CD4-positive, alpha-beta T cell treated with Interferon alpha-2 for 1 hour (primary cell): ENCODE measurements at places on chromosomes 1 and 21.

DNA sequence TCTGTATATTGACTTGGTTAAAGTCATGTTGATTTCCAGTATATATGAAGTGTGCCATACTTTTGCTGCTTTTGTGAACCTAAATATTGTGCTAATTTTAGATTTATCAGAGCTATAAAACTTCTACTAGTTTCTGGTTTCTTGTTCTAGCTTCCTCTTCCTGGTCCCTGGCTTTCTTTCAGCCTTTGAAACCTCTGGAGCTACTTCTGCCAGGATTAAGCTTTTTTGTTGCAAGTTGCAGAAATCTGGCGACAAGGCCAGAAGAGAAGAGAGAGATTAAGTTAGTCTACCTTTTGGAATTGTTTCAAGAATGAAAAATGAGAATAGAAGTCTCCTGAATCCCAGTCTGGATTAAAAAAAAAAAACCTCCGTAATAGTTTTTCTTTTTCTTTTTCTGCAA lies 13.5 kb downstream of the RNF2 start:
- DNase-seq: no peak

- no peak for DNase-seq
Measured at GRCh38 chr21:41761211-41761933, 5.5 kb downstream of the RIPK4 start.

DNA sequence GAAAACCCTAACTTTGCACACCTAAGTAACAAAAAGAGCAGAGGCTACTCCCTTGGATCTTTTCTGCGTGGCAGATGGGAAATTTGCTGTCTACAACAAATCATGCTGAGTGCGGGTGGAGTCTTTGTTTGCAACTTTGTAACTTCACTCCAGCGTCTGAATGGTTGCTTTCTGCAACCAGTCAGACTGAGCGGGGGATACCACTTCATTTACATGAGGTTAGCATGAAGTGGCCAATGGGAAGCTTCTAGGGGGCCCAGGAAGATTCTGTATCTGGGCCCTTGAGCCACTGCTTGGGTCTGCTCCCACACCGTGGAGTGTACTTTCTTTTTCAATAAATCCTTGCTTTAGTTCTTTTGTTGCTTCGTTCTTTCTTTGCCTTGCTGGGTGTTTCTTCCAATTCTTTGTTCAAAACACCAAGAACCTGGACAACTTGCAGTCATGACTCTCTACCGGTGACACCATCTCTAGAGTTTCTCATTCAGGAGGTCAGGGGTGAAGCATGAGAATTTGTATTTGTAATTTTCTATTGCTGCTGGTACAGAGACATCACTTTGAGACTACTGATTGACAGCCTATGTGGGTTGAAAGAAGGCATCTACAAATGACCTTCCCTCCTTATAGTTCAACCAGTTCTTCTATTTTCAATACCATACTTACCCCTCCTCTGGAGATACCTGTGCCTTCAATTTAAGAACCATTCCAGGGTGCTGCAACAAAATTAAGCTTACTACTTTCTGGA lies 55.8 kb upstream of the RC3H1 start:
- no peak for DNase-seq

- no peak for DNase-seq
Measured at GRCh38 chr1:204530932-204531331, 14.7 kb downstream of the MDM4 start.

DNA sequence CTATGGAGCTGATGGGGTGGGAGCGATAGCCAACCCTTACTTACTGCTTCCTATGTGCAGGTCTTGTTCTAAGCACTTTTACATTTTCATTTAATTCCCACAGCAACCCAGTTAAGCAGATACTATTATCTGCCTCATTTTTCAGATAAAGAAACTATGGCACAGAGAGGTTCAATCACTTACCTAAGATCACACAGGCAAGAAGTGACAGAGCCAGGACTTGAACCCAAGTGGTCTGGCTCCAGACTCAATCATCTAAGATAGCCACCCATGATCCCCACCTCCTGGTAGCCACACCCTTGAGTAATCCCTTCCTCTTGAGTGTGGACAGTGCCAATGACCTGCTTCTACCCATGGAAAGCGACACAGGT lies 23.2 kb upstream of the IFNAR1 start:
- no peak for DNase-seq

- DNase-seq: no peak
Measured at GRCh38 chr1:200015811-200016210, 11.7 kb upstream of the NR5A2 start.

GRCh38 chr1:10643607-10644306 lies 152.7 kb downstream of the CASZ1 start:
- DNase-seq: no peak

GRCh38 chr1:40887012-40887378 lies 24.8 kb upstream of the CITED4 start:
- no peak for DNase-seq

GRCh38 chr1:64882574-64883255 lies 83.6 kb downstream of the JAK1 start:
- no peak for DNase-seq

GRCh38 chr21:26169061-26169610 lies 1.4 kb downstream of the APP start:
- DNase-seq: peak; percentile 58

DNA sequence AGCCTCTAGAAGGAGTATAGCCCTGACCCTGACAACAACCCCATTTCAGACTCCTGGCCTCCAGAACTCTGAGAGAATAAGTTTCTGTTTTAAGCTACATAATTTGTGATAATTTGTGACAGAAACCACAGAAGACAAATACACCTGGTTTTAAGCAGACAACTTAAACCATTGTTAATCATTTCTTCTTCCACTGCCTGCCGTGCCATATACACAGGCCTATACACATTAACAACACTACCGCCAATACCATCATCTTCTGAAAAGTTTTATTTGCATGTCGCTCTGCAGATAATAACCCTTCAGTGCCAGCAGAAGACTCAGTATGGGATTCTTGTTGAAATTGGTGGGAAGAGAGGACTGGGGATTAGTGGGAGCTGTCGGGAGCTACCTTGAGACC lies 39.9 kb upstream of the KRTAP19-8 start:
- DNase-seq: no peak

DNA sequence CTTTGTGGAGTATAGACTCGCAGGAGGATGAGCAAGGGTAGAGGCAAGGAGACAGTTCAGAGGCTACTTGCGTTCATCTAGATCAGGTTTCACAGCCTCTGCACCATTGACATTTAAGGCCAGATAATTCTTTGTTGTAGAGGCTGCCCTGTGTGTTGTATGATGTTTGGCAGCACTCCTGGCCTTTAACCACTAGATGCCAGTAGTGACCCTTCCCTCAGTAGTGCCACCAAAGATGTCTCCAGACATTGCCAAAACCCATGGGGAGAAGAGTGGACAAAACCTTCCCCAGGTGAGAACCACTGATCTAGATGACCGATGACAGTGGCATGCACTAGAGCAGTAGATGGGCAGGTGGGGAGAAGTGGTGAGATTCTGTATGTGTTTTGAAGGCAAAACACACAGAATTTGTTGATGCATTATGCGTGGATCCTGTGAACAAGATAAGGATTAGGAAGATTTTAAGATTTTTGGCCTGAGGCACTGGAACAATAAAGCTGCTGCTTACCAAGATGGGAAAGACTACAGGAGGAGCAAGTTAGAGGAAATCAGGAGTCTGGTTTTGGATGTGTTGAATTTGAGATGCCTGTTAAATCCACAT lies 9.9 kb upstream of the COG2 start:
- DNase-seq: no peak

- no peak for DNase-seq
Measured at GRCh38 chr1:180236698-180237509, 6.8 kb downstream of the LHX4 start.

- DNase-seq: no peak
Measured at GRCh38 chr1:118183586-118183985, 1.4 kb downstream of the SPAG17 start.

GRCh38 chr1:9280015-9280860 lies 12.5 kb upstream of the SPSB1 start:
- no peak for DNase-seq

GRCh38 chr1:51488372-51489050 lies 30.6 kb downstream of the EPS15 start:
- no peak for DNase-seq

- no peak for DNase-seq
Measured at GRCh38 chr1:159005676-159006075, 4.0 kb upstream of the IFI16 start.

DNA sequence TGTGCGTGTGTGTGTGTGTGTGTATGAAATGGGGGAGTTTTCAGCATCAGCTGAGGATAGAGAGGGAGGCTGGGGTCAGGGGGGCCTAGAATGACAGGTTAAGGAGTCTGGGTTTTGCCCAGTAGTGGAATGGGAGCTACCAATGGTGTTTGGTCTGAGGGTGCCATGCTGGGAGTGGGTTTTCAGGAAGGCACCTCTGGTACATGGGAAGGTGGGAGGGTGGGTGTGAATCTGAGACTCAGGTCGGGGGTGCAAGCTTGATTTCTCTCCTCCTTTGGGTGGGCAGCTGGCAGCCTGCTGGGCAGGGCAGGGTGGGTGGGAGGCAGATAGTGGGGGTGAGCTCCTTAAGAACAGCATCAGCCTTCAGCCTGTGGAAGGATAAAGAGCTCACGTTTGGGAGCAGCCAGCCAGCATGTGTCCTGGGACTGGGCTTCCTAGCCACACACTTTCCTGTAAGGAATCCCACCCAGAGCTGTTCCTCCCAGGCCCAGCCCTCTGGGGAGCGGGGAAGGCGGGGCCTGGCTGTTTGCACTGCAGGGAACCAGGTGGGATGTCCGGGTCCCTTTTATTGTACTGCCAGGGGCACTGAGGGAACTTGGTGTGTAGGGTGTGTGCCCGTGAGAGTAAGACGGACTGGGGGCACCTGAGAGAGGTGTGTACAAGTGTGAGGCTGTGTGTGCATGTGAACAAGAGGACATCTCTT lies 152.8 kb downstream of the FOXD2 start:
- DNase-seq: no peak

- DNase-seq: no peak
Measured at GRCh38 chr1:100780814-100781213, 61.3 kb downstream of the VCAM1 start.

GRCh38 chr1:100320311-100321099 lies 31.8 kb upstream of the CDC14A start:
- no peak for DNase-seq

DNA sequence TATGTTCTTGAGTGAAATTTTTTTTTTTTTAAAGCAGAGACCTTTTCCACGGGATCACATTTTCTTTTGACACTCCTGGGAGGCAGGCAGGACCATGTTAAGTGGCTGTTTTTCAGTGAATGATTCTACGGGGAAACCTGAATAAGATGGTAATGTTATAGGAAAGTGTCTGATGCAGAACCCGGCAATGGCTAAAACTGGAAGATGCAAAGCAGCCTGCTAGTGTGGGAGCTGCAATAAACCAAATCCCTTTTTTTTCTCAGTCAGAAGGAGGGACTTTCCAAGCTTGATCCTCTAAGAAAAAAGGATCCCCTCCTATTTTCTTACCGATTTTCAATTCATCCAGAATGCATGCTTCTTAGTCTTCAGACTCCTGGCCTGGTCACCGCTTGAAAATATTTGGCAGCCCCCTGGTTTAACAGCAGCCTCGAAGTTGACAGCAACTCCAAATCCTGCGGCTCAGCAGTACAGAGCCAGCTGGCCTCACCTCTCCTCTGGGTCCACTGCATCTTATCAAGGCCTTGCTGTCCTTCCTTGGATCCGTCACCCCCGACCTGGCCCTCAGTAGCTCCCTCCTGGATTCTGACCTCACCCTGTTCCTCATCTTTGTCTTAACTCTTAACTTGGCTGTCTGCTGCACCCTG lies 5.6 kb downstream of the MX2 start:
- no peak for DNase-seq

DNA sequence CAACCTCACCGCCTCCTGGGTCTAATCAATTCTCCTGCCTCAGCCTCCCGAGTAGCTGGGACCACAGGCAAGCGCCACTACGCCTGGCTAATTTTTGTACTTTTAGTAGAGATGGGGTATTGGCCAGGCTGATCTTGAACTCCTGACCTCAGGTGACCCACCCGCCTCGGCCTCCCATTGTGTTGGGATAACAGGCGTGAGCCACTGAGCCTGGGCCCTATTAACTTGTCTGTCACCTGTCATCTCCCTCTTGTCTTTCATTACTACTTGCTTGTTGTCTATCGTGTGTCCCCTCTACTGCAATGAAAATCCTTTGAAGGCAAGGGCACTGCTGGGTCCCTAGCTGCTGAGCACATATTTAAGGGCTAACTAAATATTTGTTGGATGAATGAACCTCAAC lies 3.4 kb downstream of the UQCRHL start:
- DNase-seq: no peak

GRCh38 chr1:151790940-151791651 lies 796 bp upstream of the TDRKH start:
- DNase-seq: no peak

DNA sequence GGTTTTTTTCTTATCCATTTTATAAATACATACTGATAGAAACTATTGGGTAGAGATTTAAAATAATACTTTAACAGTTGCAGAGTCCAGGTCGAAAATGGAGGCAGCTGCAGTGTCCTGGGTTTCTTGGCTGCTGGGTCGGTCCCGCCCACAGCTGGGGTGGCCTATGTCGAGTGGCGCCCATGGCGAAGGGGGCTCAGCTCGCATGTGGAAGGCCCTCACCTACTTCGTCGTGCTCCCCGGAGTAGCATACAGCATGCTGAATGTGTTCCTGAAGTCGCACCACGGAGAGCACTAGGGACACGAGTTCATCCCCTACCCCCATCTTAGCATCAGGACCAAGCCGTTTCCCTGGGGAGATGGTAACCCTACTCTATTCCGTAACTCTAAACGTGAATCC lies 1304.9 kb upstream of the ADGRL2 start:
- DNase-seq: no peak

DNA sequence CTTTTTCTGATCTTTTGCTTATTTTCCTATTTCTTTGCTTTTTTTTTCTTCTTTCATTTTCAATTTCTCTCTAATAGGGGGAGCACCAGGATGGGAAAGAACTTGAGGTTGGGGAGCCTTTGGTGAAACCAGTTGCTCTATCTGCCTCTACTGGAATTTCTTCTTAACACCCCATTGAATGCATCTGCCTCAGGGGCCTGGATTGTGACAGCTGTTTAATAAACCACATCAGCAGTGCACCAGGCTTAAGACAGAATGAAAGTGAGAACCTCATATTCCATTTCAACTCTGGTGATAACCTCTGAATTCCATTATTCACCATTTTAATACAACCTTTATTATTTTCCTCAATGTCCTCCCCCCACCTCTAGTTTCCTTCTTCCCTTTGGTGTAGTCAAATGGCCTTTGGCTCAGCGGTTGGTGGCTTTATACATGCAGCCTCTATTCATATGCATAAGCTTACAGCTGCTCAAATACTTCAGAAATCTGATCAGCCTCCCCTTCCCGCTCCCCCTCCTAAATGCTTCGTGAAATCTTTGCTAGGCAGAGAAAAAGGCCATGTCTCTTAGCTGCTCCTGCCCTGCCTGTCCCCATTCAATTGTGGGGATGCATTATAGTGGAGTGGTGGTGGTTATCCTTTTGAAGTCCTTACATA lies 537.3 kb upstream of the PLXNA2 start:
- no peak for DNase-seq

- DNase-seq: no peak
Measured at GRCh38 chr1:204463125-204464060, 31.2 kb downstream of the PIK3C2B start.

GRCh38 chr1:20190256-20191160 lies 4.2 kb upstream of the PLA2G2C start:
- no peak for DNase-seq

GRCh38 chr1:44235808-44236207 lies 22.5 kb downstream of the DMAP1 start:
- no peak for DNase-seq

GRCh38 chr1:27152004-27152828 lies 2.7 kb downstream of the SLC9A1 start:
- DNase-seq: no peak

GRCh38 chr1:151539321-151540020 lies 638 bp upstream of the TUFT1 start:
- DNase-seq: peak; percentile 46

GRCh38 chr1:31881688-31882000 lies 56.5 kb downstream of the PTP4A2 start:
- no peak for DNase-seq
